ENCODE measurements at places on chromosomes 11 and 22.

DNA sequence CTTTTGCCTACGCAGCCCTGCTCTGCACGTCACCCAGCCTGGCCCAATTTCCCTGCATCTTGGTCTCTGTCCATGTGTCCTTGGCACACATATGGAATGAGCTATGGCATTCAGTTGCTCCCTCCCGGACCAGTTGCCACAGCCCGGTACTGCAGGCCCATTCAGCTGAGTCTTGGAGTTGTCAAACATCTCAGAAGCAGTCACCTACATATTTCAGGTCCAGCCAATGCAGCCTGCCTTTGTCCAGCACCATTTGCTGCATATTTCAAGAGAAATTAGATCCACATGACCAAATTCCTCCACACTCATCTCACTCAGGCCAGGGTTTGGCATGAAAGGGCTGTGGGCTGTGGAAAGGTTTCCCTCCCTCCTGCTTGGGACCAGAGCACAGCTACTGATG is 76.8 kb downstream of the MN1 start:
- no peak for DNase-seq

- DNase-seq, result no peak
Measured at GRCh38 chr11:45275828-45276227, 10.3 kb downstream of the SYT13 start.

GRCh38 chr11:125944350-125945010 is 1.4 kb upstream of the VSIG10L2 start:
- no peak for DNase-seq

DNA sequence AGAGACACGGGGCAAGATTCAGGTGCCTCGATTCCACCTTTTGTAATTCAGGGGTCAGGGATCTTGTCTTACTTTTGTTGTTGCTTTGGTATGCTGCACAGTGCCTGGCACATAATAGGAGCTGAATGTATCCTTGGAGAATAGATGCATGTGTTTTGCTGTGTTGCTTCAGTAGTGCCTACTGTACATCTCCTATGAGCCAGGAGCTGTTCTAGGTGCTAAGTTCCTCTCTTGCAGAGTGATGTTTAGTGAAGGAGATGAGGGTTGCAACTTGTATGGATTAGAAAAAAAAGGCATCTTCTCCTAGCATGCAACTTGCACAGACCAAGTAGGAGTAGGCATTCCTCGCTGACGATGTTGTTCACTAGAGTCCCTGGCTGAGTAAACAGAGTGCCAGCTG is 555.4 kb downstream of the NTM start:
- no peak for DNase-seq

GRCh38 chr11:13680501-13681264 is 12.2 kb downstream of the FAR1 start:
- peak; percentile 28 for DNase-seq

- peak; percentile 54 for DNase-seq
Measured at GRCh38 chr11:59755701-59756557, 753 bp downstream of the STX3 start.

GRCh38 chr11:61133956-61134662 is 27.1 kb downstream of the VPS37C start:
- no peak for DNase-seq

DNA sequence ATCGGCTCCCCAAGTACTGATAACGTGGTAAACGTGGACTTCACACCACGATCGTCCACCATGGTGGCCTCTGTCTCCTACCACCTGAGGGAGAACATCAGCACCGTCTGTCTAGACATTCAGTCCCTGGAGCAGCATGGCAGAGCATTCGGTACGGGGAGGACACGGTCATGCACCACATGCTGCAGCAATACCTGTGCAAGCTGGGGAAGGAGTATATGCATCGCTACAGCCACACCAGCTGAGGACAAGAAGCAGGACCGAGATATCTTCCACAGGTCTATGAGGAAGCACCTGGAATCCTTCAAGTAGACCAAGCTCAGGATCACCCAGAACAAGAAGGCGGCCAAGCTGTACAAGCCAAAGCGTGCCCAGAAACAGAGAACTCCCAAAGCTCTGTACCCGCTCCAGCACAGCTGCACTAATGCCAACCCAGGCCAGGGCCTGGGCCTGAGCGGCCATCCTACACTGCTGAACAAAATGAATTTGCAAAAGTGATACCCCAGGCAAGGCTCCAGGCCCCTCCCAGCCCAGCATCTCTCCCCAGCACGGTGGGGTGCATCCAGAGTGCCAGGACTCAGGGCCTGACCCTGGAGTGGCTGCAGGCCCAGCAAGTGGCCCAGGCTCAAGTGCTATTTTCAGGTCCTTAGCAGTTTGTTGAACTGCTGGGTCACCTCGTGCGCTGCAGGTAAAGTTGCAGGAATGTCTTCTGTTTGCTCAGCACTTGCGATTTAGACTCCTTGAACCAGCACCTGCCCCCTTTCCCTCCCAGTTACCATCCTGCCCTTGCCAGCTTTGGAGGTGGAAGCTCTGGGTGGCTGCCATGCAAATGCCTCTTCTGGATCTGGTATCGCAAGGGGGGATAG is 119.3 kb upstream of the SERPIND1 start:
- DNase-seq, result no peak

DNA sequence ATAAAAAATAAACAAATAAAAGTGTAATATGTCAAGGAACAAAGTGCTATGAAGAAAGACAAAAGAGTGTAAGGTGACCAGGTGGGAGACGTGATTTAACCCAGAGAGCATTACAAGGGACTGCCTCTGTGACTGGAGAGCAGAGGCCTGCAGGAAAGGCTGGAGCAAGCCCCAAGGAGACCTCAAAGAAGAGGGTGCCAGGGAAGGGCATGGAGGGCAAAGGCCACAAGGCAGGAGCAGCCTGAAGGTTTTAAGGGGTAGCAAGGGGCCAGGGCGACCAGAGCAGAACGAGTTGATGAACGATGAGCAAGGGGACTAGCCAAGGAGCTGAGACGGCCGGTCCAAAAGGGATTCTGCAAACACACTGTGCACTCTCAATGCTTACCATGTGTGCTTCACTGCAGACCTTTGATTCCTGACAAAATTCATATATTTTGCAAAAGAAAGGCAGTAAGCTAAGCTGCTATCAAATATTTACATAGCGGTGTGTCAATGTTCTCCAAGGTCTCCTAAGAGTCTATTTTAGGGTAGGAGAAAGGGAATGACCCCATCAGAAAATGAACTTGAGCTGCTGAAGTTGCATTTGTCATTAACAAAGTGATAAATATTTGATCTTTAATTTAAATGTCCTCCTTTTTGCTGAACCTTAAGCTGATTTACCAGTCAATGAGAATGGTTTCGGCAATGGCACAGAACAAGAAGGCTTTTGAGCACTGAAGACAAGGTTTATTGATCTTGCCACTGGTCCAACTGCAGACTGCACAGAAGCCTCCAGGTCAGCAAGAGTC is 50.5 kb downstream of the SMCO4 start:
- no peak for DNase-seq

GRCh38 chr11:130323452-130324450 is 9.0 kb upstream of the ZBTB44 start:
- no peak for DNase-seq

DNA sequence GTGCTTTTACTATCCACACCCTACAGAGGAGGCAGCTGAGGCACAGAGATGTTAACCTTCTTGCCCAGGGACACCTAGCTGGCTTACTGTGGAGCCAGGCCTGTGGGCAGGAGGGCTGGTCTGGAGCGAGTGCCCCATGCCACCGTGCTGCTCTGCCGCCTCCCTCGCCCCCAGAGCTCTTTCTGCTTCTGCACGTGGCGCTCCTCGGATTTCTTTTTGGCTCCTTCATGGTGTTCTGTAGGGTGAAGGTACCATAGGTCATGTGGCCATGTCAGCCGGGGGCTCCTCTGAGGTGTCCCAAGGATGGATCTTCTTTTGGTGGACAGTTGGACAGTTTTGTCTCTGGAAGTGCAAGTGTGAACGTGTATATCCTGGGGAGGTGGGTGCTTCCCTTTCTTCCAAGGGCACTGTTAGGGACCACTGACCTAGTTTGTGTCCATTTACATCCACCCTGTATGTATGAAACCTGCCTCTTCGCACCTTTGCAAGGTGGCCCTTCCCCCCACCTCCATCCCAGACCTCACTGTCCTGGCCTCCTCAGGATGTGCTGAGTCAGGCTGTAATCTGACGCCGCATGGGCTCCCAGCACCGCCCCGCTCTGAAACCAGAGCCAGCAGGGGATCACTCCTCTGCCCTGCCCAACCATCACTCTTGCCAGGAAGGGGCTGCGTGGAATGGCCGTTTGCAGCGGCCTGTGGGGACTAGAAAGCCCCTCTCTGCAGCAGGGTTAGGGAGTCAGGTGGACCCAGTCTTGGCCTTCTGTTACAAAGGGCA is 31.7 kb downstream of the POLR3H start:
- DNase-seq, result peak; percentile 83

DNA sequence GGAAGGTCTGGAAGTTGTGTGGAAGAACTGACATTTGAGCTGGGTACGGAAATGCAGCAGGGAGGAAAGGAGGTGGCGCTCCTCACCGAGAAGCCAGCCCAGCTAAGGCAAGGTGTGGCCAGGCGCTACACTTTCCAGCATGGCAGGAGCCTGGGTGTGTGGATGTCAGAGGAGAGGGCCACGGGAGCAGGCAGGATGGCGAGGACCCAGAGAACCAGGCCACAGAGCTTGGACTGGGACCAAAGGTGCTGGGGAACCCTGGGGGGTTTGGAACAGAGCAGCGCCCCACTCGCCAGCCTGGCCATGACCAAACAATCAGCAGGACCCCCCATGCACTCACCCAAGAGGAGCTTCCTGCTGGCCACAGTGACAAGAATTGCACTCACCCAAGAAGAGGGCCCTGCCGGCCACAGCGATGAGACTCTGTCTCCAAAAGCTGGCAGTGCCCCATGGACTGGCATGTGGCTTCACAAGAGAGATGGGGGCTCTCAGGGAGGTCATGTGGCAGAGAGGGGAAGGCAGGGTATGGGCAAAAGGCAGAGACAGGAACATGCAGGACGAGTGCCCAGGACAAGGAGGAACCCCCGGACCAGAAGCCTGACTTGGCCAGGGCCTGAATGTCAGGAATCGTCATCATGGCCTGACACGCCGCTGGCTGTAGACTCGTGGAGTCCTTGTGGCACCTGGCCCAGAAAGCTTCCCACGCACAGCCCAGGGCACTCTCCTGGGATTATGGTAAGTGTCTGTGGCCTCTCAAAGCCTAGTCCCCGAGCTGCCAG is 45.4 kb downstream of the IGF2 start:
- DNase-seq, result no peak

GRCh38 chr22:29879753-29880152 is 3.2 kb upstream of the MTMR3 start:
- DNase-seq, result no peak

GRCh38 chr11:65114538-65115171 is 2.8 kb downstream of the ZNHIT2 start:
- DNase-seq, result no peak

DNA sequence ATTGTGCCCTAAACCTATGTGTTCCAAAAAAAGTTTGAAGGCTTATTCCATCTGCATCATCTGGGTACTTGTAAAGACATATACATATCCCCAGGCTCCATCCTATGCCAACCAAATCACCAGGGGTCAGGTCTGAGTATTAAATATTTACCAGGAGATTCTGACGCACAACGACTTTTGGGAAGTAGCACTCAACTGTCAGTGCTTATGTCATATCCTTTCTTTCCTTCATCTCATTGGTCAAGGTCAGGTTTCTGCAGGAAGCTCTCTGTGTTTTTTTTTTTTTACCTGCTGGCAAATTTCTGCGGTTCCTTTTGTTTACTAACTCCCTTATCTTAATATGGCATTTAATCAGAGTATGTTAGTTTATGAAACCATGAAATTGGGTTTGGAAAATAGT is 22.5 kb upstream of the CYP2R1 start:
- DNase-seq, result no peak

- no peak for DNase-seq
Measured at GRCh38 chr11:128893578-128894285, 2.6 kb downstream of the KCNJ5 start.

DNA sequence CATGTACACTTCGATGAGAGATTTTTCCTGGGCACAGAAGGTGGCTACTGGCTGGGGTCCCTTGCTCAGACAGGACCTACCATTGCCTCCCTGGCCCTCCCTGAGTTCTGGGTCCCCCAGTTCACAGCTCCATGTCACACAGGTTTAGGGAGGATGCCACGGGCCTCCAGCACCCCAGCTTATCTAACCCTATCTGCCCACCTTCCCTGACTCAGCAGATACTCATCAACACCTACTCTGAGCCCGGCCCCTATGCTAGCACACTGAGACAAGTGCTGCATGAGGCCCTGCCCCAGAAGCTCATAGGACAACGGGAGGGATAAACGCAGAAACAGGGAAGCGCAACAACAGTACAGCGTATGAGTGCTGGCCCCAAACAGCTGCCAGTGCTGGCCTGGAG is 9.6 kb downstream of the NAGA start:
- no peak for DNase-seq

DNA sequence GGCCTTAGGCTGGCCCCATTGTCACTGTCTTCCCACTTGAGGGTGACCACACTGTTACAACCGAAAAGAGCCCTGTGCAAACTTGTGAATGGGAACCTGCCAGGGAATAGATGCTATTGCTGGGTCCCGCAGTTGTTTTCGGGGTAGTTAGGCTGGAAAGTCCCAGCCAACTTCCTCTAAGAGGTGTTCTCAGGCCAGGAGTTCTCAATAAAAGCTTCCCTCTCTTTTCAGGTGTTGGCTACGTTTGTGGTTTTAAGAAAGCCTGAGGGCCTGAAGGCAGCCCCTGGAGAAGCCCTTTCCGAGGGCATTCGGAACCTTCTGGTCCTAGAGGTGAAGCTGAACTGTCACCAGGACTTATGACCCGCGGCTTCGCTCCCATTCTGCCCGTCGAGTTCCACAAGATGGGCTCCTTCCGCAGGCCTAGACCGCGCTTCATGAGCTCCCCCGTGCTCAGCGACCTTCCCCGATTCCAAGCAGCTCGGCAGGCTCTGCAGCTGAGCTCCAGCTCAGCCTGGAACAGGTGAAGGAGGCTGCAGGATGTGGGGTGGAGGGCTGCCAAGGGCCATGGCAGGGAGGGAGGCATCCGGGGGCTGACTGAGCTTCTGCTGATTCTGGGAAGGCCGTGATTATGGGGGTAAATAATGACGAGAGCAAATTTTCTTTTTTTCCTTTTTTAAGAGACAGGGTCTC is 104.8 kb downstream of the PRR5L start:
- DNase-seq, result no peak

DNA sequence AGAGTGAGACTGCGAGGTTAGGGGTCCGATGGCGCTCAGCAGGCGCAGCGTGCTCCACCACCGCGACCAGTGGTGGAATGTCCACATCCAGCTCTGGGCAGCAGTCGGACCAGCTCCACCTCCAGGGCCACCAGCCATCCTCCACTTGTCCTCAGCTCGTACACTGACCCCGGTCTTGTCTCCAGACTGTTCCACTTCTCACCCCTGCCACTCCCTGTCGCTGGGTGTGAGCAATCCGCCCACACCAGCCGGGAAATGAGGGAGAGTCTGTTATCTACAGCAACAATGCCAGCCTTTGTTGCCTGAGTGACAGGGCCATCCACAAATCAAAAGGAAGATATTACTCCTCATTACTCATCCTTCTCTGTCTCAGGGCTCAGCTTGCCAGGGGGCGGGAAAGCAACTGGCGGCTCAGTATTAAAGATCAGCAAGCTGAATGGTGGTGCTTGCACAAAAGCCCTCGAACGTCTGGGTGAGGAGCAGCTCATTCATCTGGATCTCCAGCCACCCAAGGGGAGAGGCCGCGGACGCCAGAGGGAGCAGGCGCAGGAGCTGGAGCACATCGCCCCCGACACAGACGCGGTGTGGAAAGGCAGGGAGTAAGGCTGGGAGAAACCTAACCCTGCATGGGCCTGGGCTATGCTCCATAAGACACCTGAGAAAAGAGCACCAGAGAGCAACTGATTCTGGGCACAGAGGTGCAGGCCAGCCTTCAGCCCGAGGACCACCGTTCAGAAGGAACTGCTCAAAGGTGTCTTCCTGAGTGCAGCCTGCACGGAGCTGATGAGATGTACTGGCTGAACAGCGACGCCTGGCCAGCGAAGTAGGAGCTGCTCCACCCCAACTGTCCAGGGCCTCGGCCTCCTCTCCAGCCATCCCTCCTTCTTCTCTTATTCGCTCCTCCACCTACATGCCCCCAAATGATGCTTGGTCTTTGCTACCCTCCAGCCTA is 21.9 kb downstream of the IGSF9B start:
- DNase-seq, result peak; percentile 64
